ENCODE measurements at places on chromosomes 12 and 14.

GRCh38 chr14:92039063-92039718, 668 bp downstream of the TRIP11 start:
- no peak for DNase-seq

DNA sequence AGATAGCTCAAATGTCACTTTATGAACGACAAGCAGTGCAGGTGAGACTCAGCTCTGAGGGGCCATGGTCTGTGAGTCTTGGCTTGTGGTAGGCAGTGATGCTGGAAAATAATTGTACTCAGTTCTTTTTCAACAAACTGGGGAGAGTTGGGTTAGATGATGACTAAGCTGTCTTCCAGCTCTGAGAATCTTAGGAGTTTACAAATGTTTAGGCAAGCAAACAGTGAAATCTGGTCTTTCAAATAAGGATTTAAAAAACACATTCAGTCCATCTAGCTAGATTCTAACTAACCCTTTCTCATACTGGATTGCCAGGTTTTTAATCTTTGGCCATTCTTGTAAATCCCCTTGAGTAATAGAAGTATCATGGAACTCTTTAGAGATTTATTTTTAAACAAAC, 3.4 kb downstream of the PHC1 start:
- no peak for DNase-seq

- no peak for DNase-seq
These were observed 74.6 kb downstream of the DACT1 start for GRCh38 chr14:58712357-58712756.

GRCh38 chr12:99981639-99982190, 3.0 kb downstream of the ANKS1B start:
- DNase-seq = no peak

DNA sequence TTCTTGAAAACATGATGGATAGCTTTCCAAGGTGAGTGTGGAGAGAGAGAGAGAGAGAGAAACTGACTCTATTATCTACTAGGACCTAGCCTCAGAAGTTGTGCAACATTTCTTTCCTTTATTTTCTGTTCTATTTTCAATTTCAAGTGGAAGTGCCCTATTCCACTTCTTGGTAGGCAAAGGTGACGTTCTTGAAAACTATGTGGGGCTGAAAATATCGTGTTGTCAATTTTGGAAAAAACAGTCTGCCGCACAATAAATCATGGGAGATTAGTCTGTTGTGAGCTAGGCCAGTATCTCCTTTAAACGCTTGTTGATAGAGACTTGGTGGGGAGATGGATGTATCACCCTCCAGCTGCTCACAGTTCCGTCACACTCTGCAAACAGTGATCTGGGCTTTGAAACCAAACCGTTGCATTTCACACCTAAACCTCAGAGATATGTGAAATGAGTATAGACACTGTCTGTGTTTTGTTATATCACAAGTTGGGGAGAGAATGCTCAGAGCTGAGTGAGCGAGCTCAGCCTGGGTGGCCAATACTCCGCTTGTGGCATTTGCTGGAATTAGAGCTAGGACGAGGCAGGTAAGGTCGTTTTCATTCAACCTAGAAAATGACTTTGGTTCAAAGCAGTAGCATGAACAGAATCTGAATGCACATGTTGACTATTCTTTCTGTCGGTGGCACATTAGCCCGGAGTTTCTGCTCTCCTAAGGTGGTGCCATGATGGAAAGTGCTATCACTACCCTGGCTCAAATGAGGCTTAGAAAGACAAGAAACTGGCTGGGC, 75.1 kb upstream of the ST8SIA1 start:
- peak; percentile 23 for DNase-seq
